Natural killer cell (primary cell): ENCODE measurements at places on chromosomes 1 and 21. TPM values are rescaled to one million over a fixed set of nuclear protein-coding genes. Genes with fewer than 3 reads are reported as not detected.

RIPK4 gene
- total RNA-seq: 0.09 TPM

CELA2A gene
- total RNA-seq: not detected

- DNase-seq: peak; percentile 49
These were observed at the start of gene S100A2 for GRCh38 chr1:153565529-153566374. Gene S100A2 (minus strand): TSS chr1:153565844. CDS start chr1:153563877, 1,967 bp downstream.

- DNase-seq: peak; percentile 8
These were observed 1.4 kb downstream of the ZNF670 start for GRCh38 chr1:247077213-247077612.

- DNase-seq: no peak
These were observed 95.6 kb upstream of the KCNK1 start for GRCh38 chr1:233518344-233518743.

FCMR gene
- 177 TPM for total RNA-seq

- no peak for DNase-seq
These were observed 146.8 kb downstream of the CASZ1 start for GRCh38 chr1:10649517-10650201.

GRCh38 chr21:41582298-41582840, 74.4 kb upstream of the TMPRSS2 start:
- no peak for DNase-seq
